DMS79 treated with DMSO at 0.1 percent for 48 hours (cell line): ENCODE measurements at places on chromosomes 5 and 9.
A peak's percentile ranks its signal among the peaks of the same experiment; 100 is the strongest.

DNA sequence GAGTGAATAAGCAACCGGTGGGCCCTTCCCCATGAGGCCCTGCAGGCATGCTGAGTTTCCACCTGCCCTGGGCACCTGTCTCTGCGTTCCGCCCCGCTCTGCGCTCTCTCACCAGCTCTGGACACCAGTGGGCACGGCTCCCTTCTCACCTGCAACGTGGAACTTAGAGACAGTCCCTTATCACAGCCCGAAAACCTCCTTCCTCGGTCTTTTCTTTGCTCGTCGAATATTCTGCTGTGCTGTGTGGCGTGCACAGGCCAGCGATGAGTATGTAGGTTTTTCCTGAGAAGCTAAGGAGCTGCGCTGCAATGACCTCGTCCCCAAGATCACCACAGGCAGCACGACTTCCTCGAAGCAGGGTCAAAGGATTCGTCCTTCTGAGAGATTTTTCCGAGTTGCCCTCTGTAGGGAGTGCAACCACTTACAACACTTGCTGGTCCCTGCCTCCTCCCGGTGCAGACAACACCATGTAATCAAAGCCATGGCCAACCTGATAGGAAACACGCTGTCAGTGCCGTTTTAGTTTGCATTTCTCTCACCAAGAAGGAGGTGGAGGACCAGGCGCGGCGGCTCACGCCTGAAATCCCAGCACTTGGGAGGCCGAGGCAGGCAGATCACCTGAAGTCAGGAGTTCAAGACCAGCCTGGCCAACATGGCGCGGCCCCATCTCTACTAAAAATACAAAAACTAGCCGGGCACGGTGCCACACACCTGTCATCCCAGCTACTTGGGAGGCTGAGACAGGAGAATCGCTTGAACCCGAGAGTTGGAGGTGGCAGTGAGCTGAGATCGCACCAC is 27.2 kb upstream of the NOTCH1 start:
- DNase-seq: no peak

DNA sequence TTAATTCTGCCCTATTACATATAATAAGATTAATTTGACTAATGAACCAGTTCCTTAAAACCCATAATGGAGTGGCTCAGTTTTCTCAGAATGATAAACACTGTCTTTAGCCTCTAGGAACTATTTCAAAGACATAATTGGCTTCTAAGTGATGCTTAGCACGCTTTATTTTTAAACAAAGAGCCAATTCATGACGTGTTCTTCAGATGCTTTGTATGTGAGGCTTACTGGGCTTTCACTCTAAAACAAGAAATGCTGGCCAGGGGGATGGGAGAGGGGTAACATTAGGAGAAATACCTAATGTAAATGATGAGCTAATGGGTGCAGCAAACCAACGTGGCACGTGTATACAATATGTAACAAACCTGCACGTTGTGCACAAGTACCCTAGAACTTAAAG is 7.6 kb upstream of the SFXN1 start:
- DNase-seq: no peak

GRCh38 chr5:132424167-132424880 is 54.8 kb downstream of the SLC22A5 start:
- DNase-seq: no peak

- DNase-seq: no peak
Measured at GRCh38 chr9:82810915-82811314, 252.0 kb downstream of the RASEF start.

DNA sequence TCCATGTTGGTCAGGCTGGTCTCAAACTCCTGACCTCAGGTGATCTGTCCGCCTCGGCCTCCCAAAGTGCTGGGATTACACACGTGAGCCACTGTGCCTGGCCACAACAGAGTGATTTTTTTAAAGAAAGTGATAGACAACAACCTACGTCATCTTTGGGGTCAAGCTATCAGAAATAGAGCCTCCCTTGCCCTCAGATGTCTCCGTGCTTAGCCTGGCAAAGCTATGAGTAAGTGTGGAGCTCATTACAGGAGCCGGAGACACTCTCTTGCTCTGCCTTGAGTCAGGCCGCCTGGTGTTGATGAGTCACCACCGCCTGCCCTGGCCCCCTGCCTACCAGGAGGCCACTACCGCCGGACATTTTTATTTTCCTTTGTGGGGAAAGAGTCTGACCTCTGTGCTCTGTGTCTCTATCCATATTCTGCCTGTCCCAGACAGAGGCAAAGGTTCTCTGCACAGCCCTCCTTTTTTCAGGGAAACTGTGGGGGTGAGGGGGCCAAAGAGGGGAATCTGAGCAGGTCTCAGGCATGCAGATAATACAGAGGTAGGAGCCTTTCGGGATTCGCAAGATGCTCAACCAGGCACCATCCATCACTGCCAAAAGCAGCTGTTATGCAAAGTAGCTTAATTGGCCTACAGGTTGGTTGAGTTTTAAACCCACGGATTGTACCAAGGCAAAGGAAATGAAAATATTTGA is 123.7 kb upstream of the CPEB4 start:
- no peak for DNase-seq

GRCh38 chr9:113898151-113898550 is 22.0 kb downstream of the ZNF618 start:
- DNase-seq: no peak

- DNase-seq: no peak
Measured at GRCh38 chr9:134032456-134033222, 7.4 kb downstream of the BRD3OS start.

- no peak for DNase-seq
Measured at GRCh38 chr5:16929831-16930230, 6.3 kb downstream of the MYO10 start.

DNA sequence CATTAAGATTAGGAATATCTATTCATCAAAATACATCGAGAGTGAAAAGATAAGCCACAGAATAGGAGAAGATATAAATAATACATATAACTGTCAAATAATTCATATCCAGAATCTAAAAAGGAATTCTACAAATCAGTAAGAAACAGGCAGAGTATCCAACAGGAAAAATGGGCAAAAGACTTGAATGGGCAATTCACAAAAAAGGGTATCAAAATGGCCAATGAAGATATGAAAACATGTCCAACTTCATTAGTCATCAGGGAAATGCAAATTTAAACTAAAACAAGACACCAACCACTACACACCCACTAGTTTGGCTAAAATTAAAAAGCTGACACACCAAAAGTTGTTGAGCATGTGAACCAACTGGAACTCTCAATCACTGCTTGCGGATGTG is 206.9 kb upstream of the TBC1D2 start:
- DNase-seq: no peak

GRCh38 chr5:133644000-133644865 is 31.9 kb upstream of the FSTL4 start:
- no peak for DNase-seq

DNA sequence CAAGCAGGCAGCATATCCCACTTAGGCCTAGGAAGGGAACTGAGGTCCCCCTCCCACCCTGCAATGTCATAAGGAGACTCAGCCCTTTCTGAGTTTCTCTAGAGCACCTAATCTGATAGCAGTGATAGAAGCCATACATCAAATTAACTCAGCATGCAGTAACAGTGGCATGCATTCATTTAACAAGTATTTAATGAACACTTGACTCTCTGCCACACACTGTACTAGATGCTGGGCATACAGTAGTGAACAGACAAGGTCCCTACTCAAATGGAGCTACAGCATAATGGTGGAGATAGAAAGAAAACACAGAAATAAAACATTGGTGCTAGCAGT is 58.6 kb downstream of the SLC22A5 start:
- peak; percentile 75 for DNase-seq

- no peak for DNase-seq
Measured at GRCh38 chr5:111227226-111227782, 3.1 kb downstream of the CAMK4 start.

- no peak for DNase-seq
Measured at GRCh38 chr5:65880496-65881072, 45.8 kb upstream of the ERBIN start.

DNA sequence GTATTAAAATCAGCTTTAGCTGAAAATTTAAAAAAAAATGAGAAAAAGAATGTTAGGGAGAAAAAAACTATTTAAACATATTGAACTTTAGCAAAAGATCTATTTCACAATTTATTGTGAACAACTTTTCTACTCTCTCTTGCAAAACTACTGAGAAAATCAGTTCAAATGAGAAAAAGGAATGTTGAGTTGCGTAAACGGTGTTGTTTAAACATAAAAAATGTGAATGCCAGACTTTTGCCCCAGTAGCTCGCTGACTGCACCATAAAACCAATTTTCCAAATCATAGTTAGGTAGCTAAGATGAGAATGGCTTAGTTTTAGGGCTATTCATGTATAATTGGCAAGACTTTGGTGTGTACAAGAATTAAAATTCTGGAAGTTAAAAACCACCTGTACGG is 13.4 kb upstream of the RAD23B start:
- no peak for DNase-seq

DNA sequence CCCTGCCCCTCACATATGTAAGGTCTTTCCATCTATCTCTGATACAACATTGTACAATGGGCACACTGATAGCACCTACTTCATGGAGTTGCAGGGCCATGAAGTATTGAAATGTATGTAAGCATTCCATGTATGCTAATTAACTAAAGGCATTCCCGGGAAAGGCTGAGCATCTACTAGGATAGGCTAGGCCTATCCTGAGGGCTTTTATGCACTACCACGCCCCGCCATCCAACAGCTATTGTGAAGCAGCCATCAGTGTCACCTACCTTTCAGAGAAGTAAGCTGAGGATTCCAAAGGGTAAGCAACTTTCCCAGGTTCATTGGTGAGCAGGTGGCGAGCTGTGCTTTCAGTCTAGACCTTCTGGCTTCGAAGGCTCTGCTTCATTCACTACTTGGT is 47.6 kb downstream of the NSG2 start:
- no peak for DNase-seq

DNA sequence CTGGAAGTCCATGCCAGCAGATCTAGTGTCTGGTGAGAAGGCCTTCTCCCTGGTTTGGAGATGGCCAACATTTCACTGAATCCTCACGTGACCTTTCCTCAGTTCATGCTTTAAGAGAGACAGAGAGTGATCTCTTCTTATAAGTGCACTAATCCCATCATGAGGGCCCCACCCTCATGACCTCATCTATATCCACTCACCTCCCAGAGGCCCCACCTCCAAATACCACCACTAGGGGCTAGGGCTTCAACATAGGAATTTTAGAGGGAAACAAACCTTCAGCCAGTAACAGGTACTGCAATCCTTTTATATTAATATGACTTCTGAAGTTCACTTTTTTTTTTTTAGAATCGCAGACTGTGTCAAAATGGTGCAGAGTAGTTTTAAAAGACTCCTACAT is 496.9 kb upstream of the ADAMTS16 start:
- DNase-seq: no peak

GRCh38 chr5:172870291-172870714 is 36.3 kb downstream of the ERGIC1 start:
- DNase-seq: no peak

- no peak for DNase-seq
Measured at GRCh38 chr9:8845808-8846207, 1046.2 kb upstream of the DMAC1 start.

DNA sequence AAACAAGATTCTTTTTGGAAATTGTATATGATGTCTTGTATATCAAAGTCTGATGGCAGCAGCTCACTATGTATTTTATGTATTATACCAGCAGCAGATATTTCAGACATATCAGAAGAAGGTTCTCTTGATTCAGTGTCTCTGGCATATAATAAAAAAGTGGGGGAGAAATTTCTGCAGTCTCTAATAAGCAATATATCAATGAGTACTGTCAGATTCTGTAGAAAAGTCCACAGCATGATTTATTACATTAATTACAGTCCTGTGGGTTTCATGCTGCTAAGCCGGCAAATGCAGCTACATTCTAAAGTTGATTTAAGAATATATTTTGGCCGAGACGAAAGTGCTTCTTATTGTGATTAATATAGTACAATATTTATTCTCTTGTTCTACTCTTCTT is 113.1 kb downstream of the KIAA1958 start:
- no peak for DNase-seq

- DNase-seq: no peak
Measured at GRCh38 chr9:2000314-2000713, 14.8 kb upstream of the SMARCA2 start.

DNA sequence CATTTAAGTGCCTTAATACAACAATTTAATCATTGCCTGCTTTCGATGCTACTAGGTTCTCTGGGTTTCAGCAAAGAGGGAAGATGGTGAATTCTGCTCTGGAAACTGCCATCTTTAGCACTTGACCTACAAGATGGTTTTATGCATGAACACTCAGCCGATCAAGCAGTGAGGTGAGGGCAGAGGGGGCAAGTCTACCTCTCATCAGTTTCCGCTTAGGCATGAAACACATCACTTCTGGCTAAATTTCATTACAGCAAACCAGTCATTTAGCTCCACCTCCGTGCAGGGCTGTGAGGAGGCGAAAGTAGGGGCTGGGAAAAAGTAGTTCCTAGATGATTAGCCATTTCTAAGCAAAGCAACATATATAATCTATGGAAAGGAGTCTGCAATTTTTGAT is 1018.0 kb downstream of the CDH18 start:
- DNase-seq: no peak

GRCh38 chr5:64518793-64519192 is 13.0 kb downstream of the RGS7BP start:
- no peak for DNase-seq

- DNase-seq: no peak
Measured at GRCh38 chr9:134681061-134681661, 39.6 kb downstream of the COL5A1 start.

DNA sequence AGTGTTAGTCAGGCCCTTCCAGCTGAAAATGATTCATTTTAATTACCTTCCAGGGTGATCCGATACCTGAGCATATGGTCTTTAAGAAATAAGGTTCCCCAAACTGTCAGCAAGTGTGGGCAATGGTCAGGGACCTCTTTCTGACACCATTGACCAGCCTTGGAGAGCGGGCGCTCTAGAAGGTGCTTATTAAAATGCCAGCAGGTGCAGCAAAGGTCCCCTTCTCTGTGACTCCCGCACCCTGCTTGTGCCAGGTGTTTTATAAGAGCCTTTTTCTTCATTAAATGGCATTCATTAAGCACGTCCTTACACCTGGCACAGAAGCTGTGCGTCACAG is 85.3 kb downstream of the MVB12B start:
- DNase-seq: peak; percentile 38

- DNase-seq: no peak
Measured at GRCh38 chr9:5866272-5866671, 24.4 kb upstream of the MLANA start.

- DNase-seq: no peak
Measured at GRCh38 chr9:588981-589380, 252.5 kb upstream of the DMRT1 start.

GRCh38 chr5:171989276-171989675 is 17.2 kb downstream of the FBXW11 start:
- no peak for DNase-seq

DNA sequence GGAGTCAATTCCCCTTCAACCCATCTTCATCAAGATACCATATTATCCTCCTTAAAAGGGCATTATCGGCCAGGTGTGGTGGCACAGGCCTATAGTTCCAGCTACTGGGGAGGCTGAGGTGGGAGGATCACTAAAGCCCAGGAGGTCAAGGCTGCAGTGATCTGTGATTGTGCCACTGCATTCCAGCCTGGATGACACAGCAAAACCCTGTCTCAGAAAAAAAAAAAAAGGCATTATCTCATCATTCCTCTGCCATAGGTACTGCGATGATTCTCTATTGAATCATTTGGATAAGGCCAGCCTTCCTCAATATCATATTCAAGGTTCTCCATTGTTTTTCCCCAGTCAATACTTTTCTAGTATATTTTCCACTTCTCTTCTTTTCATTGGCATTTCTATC is 39.2 kb upstream of the RAB3C start:
- no peak for DNase-seq

- DNase-seq: no peak
Measured at GRCh38 chr9:137295238-137295811, 6.7 kb downstream of the NRARP start.
